ENCODE measurements at places on chromosomes 5 and 9. TPM values are rescaled to one million over a fixed set of nuclear protein-coding genes. Genes with fewer than 3 reads are reported as not detected.

GRCh38 chr5:157365732-157366131, 94.3 kb upstream of the NIPAL4 start:
- DNase-seq = no peak

DNA sequence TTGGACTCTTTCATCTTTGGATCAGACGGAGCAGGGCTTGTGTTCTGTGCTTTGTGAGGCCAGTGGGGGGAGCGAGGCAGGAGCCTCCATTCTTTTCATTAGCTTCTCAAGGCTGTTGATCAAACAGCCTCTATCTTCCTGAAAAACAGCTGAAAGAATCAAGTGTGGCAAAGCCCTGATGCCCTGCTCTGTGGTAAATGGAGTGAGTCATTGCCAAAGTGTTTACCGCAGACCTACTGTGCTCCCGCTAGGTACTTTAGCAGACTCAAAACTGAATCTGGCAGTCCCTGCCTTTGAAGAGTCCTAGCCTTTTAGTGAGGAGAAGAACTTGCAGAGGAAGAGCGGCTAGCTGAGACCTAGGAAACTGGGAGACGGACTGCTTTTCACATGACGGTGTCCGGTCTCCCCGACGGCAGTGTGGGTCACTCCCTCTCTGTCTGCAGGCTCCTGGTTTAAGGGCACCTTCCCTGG, 3.3 kb downstream of the ANKRD33B start:
- peak; percentile 44 for DNase-seq

- no peak for DNase-seq
Observed at GRCh38 chr5:2995035-2995434, 243.6 kb upstream of the IRX2 start.

GRCh38 chr5:74085782-74086181, 459.8 kb downstream of the ARHGEF28 start:
- no peak for DNase-seq

- no peak for DNase-seq
Observed at GRCh38 chr5:79936002-79936645, 54.9 kb downstream of the MTX3 start.

GRCh38 chr5:20114526-20114925, 126.5 kb upstream of the CDH18 start:
- DNase-seq = no peak

DNA sequence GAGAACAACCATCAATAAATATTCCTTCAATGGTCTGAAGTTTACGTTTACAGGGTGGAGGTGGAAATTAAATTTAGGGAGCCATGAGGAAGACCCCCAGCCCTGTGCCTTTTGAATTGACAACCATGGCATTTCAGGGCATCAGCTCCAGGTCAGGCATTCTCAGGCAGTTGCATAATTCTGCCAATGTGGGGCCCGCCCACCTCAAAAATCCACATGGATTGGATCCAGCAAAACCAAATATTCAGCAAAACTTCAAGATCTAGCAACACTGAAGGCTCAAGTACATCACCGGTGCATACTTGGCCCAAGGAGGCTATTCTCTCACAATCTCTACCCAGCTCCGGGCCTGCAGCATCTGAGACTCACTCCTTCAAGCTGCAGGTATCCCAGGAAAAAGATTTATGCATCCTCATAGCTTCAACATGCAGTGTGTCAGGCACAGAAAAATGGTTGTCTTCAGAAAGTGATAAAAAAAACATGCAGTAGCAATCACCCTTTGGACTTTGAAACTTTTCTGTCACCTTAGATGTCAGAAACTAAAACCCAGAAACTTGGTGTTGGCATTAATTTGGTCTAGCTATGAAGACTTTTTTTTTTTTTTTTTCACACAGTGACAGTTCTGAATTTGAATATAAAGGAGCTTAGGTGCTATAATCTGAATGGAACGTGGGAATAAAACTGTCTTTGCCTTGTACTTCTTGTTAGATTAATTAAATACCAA, 21.4 kb upstream of the ANXA2R start:
- no peak for DNase-seq

DNA sequence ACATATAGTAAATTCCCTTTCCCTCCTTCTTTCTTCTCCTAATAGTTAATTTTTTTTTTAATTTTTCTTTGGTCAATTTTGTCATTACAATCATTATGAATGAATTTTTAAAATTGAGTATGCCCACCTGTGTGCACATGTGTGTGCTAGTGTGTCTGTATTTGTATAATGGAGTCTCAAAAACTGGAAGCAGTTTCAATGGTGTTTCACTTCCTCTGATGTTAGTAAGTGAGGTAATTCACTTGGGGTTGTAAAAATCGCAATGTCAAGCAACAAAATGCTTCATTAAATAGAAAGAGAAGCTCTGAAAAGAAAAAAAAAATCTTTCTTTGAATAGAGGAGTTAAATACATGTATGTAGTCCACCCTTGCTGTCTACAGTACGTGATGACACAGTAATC, 1467.6 kb upstream of the NUDT12 start:
- no peak for DNase-seq

Gene CCDC192
- 2.0 TPM for total RNA-seq

Gene ZNF782
- 5.3 TPM for total RNA-seq

Gene HMCN2
- total RNA-seq = 0.12 TPM

Gene GMCL2
- not detected for total RNA-seq

Gene GNAQ
- total RNA-seq = 52.1 TPM

Gene TBC1D13
- 33.5 TPM for total RNA-seq

Gene OR1Q1
- not detected for total RNA-seq
